ENCODE measurements at places on chromosomes 3 and 15. TPM values are rescaled to one million over a fixed set of nuclear protein-coding genes. Genes with fewer than 3 reads are reported as not detected.
A peak's percentile ranks its signal among the peaks of the same experiment; 100 is the strongest.

Gene FBXO40
- total RNA-seq = not detected

DNA sequence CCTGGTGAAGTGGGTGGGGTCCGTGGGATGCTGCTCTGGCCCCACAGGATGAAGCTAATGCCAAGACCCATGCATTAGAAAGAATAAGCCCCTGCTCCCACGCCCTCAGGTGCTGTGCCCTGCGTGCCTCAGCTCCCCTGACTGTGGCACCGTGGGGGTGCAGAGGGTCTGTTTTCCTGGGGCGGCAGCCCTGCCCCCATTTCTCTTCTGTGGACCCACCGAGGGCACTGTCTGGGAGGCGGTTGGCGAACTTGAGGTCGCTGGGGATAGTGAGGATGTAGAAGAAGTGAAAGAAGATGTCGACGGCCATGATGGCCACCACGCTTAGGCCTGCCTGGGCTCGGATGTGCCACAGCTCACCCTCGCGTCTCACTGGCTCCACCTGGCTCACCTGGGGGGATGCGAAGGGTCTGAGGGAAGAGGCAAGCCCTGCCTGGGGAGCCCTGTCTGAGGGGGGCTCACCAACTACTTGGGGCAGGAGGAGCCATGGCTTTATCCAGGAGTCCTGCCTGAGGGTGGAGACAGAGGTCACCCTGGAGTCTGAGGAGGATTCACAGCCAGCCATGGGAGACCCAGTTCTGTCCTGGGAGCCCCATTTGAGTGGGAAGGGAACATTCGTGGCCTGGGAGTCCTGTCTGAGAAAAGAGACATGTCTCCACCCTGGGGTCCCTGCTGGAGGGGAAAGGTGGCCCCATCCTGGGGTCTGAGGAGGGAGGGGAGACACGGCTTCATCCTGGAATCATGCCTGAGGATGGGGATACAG, 5.1 kb downstream of the HHATL start:
- H3K36me3 ChIP-seq = no peaks in the 10 kb centered on the region
- no peak overlapping the region for H3K4me3 ChIP-seq
- DNase-seq = no peak

Gene TMCO5A
- not detected for total RNA-seq

Gene GNAT1
- total RNA-seq = not detected

GRCh38 chr3:65597226-65597951, 441.3 kb downstream of the MAGI1 start:
- no peak overlapping the region for H3K27ac ChIP-seq
- H3K4me1 ChIP-seq = peaks cover 22% of the 10 kb centered on the region
- no peak for DNase-seq
- H3K4me3 ChIP-seq = peak overlapping the region; percentile 41
- no peaks in the 10 kb centered on the region for H3K27me3 ChIP-seq
- no peaks in the 10 kb centered on the region for H3K36me3 ChIP-seq

- no peak for DNase-seq
- H3K4me3 ChIP-seq = no peak overlapping the region
- no peaks in the 10 kb centered on the region for H3K27me3 ChIP-seq
- peaks cover 99% of the 10 kb centered on the region for H3K36me3 ChIP-seq
- peaks cover 95% of the 10 kb centered on the region for H3K4me1 ChIP-seq
Measured at GRCh38 chr15:39589815-39590644, 9.2 kb downstream of the THBS1 start.

DNA sequence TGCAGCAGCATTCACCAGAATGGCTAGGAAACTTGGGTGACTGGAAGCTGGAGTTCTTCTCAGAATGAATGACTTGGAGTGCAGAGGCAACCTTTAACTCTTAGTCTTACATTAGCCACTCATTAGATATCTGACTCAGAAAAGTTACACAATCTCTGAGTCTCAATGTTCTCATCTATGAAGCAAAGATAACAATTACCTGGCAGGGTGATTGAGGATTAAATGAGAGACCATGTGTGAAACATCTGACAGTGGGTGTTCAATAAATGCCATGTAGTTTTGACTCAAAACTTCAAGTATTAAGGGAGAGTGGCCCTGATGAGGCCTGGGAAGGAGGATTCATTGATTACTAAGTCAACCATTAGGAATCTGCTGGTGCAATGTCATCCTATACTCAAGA, 48.3 kb downstream of the MRPL3 start:
- H3K4me1 ChIP-seq = no peaks in the 10 kb centered on the region
- no peaks in the 10 kb centered on the region for H3K27me3 ChIP-seq
- no peak overlapping the region for H3K27ac ChIP-seq
- no peak for DNase-seq

DNA sequence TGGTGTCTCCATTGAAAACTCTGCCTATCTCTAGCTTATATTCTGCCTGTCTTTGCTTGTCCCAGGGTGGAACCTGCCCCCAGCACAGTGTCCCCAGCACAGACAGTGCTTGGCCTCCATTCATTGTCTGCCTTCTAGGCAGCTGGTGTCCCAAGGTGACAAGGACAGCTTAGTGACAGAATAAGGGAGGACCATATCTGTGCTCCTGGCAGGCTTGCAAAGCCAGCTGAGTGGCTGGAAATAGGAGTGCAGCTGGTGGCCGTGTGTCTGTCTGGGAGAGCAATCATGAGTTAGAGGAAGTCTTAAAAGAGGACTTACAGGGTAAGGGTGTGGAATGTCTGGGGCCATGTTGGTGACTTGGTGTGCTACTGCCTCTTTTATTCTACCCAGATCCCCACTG, 33.4 kb downstream of the SCN5A start:
- H3K4me3 ChIP-seq = no peak overlapping the region
- H3K4me1 ChIP-seq = no peaks in the 10 kb centered on the region
- no peak overlapping the region for H3K27ac ChIP-seq
- H3K36me3 ChIP-seq = no peaks in the 10 kb centered on the region
- DNase-seq = no peak

GRCh38 chr3:133258358-133258757, 141.5 kb upstream of the BFSP2 start:
- no peak overlapping the region for H3K4me3 ChIP-seq
- no peak for DNase-seq
- no peak overlapping the region for H3K27ac ChIP-seq
- H3K27me3 ChIP-seq = no peaks in the 10 kb centered on the region
- H3K36me3 ChIP-seq = no peaks in the 10 kb centered on the region

Gene TRANK1
- 9.6 TPM for total RNA-seq

All from esophagus muscularis mucosa (tissue), 4 donors.